ENCODE measurements at places on chromosomes 4 and X. TPM values are rescaled to one million over a fixed set of nuclear protein-coding genes. Genes with fewer than 3 reads are reported as not detected.

The CLGN gene
- 1.4 TPM for total RNA-seq

The SLC4A4 gene
- total RNA-seq, result 0.30 TPM

The NAT8L gene
- 9.2 TPM for total RNA-seq

The UNC5C gene
- not detected for total RNA-seq

The IL2 gene
- 1.3 TPM for total RNA-seq

The CTAG2 gene
- not detected for total RNA-seq

The BEX2 gene
- total RNA-seq, result 35.7 TPM

The TMEM154 gene
- total RNA-seq, result 2.4 TPM

- no peak overlapping the region for H3K4me3 ChIP-seq
- no peaks in the 10 kb centered on the region for H3K4me1 ChIP-seq
- no peak for DNase-seq
- H3K27me3 ChIP-seq, result no peaks in the 10 kb centered on the region
- no peaks in the 10 kb centered on the region for H3K36me3 ChIP-seq
Observed at GRCh38 chr4:107710493-107711459, 9.3 kb downstream of the PAPSS1 start.

DNA sequence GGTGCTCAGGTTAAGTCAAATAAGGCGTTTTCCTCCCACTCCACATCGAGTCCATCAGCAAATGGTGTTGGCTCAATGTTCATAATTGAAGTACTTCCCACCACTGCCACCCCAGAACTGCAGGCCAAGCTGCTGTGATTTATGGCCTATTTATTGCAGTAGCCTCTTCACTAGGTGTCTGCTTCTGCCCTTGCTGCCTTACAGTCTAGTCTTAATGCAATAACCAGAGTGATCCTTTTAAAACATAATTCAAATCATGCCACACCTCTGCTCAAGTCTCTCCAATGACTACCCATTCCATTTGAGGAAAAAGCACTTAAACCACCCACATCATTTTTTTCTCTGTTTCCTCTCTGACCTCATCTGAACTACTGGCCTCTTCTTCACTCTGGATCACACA lies 220.3 kb downstream of the KCNIP4 start:
- no peak overlapping the region for H3K4me3 ChIP-seq
- no peaks in the 10 kb centered on the region for H3K4me1 ChIP-seq
- DNase-seq, result no peak

DNA sequence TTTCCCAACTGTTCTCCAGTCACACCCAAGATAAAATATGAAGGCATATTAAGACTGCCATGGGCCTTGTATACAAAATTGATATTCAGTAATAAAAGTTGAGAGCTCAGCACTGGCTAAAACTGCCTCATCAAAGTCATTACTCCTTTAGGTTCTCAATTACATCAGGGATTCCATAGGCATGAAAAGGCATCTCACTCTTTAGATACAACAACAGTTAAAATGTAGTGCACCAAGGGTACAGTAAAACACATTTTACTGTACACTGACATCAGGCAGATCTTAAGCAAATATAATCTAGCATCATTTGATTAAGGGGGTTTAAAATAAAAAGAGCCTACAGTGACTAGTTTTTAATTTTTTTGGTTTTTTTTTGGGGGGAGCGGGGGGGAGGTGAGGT lies 107.7 kb downstream of the PPP3CA start:
- peak overlapping the region; percentile 75 for H3K27ac ChIP-seq
- DNase-seq, result no peak
- H3K4me1 ChIP-seq, result peaks cover 62% of the 10 kb centered on the region
- H3K36me3 ChIP-seq, result no peaks in the 10 kb centered on the region
- no peaks in the 10 kb centered on the region for H3K27me3 ChIP-seq

DNA sequence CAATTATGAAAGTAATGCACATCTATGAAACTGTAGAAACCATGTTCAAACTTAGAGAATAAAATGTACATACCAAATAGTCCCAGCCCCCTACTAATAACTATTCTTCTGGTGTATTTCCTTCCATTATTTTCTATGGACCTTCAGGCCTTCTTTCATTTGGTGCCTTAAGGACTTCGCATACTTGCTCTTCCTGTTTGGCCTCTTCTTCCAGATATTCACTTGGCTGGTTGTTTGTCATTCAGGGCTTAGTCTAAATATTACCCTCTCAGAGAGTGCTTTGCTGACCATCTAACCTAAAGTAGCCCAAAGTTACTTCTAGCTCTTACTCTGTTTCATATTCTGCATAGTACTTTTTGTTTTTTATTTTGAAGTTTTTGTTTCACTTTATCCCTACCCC lies 70.3 kb upstream of the ARMCX2 start:
- H3K4me1 ChIP-seq, result no peaks in the 10 kb centered on the region
- no peak for DNase-seq
- H3K36me3 ChIP-seq, result no peaks in the 10 kb centered on the region

DNA sequence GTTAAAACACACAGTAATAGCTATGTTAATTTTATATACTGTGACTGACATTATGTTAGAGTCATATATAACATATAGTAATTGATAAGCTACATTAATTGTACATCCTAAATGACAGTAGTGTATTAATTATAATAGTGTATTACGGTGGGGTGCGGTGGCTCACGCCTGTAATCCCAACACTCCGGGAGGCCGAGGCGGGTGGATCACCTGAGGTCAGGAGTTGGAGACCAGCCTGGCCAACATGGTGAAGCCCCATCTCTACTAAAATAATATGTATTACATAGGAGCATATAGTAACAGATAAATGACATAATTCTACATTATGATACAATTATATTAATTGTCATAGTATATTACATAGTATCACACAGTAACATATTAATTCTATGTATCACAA lies 12.2 kb downstream of the ASMTL start:
- H3K4me1 ChIP-seq, result no peaks in the 10 kb centered on the region
- no peak overlapping the region for H3K27ac ChIP-seq
- peaks cover 10% of the 10 kb centered on the region for H3K36me3 ChIP-seq
- H3K4me3 ChIP-seq, result no peak overlapping the region

GRCh38 chr4:168600796-168601583 lies 104.1 kb downstream of the PALLD start:
- no peak overlapping the region for H3K4me3 ChIP-seq
- H3K36me3 ChIP-seq, result no peaks in the 10 kb centered on the region
- H3K4me1 ChIP-seq, result peaks cover 68% of the 10 kb centered on the region
- peak overlapping the region; percentile 55 for H3K27ac ChIP-seq

All from HCT116 (cell line).